ENCODE measurements at places on chromosomes 16 and 17. TPM values are rescaled to one million over a fixed set of nuclear protein-coding genes. Genes with fewer than 3 reads are reported as not detected.

The OTOP2 gene
- 0.16 TPM for total RNA-seq

The HSPB9 gene
- not detected for total RNA-seq

GRCh38 chr16:15798671-15799070 lies 58.2 kb downstream of the MYH11 start:
- DNase-seq = no peak

- DNase-seq = no peak
Observed at GRCh38 chr16:30728899-30729672, 19.1 kb upstream of the PHKG2 start.

- no peak for DNase-seq
Observed at GRCh38 chr16:20747030-20747816, 5.6 kb upstream of the THUMPD1 start.

DNA sequence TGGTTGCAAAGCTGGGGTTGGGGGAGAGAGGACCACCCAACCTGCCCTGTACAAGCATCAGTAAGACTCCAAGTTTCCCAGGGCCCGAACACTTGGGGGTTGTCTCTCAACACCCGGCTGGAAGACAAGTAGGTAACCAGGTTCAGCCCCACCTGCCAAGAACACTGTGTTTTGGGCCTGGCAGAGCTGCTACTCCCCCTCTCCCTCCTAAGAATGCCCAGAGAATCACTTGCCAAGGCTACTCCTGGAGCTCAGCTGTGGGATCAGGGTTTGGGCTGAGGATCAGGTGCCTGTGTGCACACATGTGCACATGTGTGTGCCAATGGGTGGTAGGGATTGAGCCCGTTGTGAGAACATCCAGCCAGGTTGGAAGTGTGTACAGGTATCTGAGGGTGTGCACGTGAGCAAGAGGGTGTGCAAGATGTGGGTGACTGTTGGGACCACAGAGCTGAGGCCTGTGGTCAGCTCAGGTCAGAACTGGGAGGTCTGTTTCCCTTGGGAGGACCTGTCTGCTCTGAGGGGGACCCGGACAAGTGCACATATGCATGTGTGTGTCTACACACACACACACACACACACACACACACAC lies 2.3 kb downstream of the HSD11B2 start:
- no peak for DNase-seq

DNA sequence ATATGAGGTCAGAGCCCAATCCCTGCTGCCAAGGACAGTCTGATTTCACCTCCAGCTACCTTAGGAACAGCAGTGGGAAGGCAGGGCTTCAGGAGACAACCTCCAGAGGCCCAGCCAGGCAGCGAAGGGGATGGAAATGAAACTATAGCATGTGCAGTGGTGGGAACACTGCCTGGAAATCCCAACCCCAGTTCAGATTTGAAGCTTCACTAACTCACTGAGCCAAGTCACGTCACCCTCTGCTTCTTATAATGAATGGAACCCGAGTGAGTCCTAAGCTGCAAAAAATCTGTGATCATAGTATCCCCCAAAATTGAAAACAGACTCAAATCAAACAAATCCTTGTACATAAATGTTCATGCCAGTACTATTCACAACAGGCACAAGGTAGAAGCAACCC lies 36.0 kb upstream of the SLC39A11 start:
- DNase-seq = no peak

DNA sequence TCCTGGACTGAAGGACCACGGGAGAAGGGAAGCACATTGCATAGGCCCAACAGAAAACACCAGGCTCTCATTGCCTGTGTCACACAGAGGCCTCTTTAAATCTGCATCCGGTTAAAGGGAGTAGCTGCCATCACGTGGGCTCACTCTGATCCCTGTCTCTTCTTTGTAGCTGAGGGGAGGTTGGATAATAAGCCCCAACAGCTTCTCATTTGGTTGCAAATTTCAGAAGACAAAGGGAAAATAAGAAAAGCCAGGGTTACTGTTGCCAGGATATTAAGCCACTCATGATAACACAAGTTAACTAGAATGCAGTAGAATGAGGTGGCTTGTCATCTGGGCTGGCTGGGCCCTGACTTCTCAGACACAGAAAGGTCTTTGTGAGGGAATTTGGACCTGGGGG lies 325.1 kb upstream of the ERCC4 start:
- no peak for DNase-seq

DNA sequence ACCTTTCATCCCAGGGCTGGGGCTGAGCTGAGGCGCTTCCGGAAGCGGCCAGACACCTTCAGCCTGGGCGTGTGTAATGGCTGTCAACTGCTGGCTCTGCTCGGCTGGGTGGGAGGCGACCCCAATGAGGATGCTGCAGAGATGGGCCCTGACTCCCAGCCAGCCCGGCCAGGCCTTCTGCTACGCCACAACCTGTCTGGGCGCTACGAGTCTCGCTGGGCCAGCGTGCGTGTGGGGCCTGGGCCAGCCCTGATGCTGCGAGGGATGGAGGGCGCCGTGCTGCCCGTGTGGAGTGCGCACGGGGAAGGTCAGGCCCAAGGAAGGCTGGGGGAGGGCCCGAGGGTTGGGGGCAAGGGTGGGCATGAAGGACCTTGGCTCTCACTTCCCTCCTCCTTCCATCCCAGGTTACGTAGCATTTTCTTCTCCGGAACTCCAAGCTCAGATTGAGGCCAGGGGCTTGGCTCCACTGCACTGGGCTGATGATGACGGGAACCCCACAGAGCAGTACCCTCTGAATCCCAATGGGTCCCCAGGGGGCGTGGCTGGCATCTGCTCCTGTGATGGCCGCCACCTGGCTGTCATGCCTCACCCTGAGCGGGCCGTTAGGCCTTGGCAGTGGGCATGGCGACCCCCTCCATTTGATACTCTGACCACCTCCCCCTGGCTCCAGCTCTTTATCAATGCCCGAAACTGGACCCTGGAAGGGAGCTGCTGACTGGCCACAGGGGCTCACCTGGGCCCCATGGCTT lies 19.6 kb downstream of the PFAS start:
- no peak for DNase-seq

GRCh38 chr16:17258848-17259713 lies 211.7 kb downstream of the XYLT1 start:
- DNase-seq = no peak

GRCh38 chr17:45042346-45043120 lies 8.9 kb downstream of the DCAKD start:
- no peak for DNase-seq

GRCh38 chr16:11280616-11281522 lies at the start of gene PRM1:
TSS of gene PRM1 (minus strand) at chr16:11281330. CDS start at chr16:11281238, 92 bp downstream.
- DNase-seq = no peak

Measured in hepatocyte (in vitro differentiated cells).